ENCODE measurements at places on chromosomes 16 and 17.

DNA sequence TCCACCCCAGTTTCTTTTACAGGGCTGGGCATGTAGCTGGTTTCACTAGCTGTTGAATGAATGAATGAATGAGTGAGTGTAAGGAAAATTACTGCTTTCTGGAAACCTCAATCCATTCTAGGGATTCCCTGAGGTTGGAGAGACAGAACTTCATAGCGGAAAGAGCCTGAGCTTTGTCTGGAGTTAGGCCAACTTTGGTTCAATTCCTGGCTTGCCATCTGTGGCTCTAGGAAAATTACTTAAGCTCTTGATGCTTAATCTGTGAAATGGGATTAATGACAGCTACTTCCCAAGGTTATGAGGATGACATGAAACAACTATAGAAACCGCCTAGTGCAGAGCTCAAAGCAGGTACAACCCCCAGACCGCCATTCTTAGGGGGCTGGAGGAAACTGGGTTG lies 76.3 kb upstream of the AXIN2 start:
- DNase-seq, result no peak

DNA sequence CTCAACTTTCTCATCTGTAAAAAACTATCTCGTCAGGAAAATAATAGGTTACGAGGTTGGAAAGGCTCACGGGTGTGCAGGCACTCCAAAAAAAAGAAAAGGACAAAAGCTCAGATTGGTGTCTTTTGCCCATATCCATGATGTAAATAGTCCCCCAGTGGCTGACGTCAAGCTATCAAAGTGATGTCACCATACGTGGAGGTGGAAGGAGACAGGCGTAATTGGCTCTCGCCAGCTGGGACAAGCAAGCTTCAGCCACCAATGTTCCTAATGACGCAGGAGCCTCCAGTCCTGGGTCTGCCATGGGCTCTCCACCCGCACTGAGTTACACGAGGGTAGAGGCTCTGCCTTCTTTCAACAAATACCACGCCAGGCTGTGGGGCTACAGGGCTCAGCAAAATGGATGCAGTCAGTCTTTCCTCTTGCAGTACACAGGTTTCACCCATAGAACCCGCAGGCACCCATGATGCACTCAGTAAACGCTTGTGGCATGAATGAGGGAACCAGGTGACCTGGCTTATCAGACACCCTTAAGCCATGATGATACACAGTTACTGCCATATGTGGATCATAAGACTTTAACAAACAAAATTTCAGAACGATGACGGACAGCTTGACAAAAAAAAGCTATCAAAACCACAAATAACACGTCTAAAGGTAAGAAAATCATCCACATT lies 50.5 kb downstream of the COTL1 start:
- no peak for DNase-seq

GRCh38 chr16:6897876-6898485 lies 434.7 kb upstream of the RBFOX1 start:
- no peak for DNase-seq

- peak; percentile 42 for DNase-seq
Measured at GRCh38 chr16:4693956-4694641, 737 bp downstream of the NUDT16L1 start.

GRCh38 chr17:55742272-55743102 lies 8.4 kb upstream of the PCTP start:
- DNase-seq, result no peak

- DNase-seq, result no peak
Measured at GRCh38 chr17:71824671-71825070, 296.1 kb upstream of the SOX9 start.

- DNase-seq, result no peak
Measured at GRCh38 chr17:16515933-16516332, 23.9 kb upstream of the LRRC75A start.

DNA sequence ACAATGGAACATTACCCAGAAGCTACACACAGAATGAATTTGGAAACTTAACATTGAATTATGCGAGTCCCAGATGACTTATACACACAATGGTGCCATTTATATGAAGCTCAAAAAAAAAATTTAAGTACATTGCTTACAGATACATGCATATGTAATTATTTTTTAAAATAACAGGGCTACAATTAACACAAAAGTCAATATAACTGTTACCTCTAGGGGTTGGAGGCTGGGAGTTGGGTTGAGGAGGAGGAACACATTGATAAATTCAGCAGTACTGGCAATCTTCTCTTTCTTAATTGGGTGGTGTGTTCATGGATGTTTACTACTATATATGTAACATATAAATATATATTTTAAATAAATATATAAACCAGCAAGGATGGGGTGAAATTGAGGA lies 1.1 kb downstream of the ZNF23 start:
- DNase-seq, result no peak

GRCh38 chr17:81380666-81381518 lies 14.4 kb upstream of the BAHCC1 start:
- no peak for DNase-seq

- no peak for DNase-seq
Measured at GRCh38 chr17:42016411-42016831, 818 bp downstream of the DNAJC7 start.

GRCh38 chr16:75099738-75100602 lies 16.6 kb downstream of the LDHD start:
- DNase-seq, result no peak

GRCh38 chr16:29011112-29011511 lies 26.3 kb downstream of the LAT start:
- DNase-seq, result no peak

DNA sequence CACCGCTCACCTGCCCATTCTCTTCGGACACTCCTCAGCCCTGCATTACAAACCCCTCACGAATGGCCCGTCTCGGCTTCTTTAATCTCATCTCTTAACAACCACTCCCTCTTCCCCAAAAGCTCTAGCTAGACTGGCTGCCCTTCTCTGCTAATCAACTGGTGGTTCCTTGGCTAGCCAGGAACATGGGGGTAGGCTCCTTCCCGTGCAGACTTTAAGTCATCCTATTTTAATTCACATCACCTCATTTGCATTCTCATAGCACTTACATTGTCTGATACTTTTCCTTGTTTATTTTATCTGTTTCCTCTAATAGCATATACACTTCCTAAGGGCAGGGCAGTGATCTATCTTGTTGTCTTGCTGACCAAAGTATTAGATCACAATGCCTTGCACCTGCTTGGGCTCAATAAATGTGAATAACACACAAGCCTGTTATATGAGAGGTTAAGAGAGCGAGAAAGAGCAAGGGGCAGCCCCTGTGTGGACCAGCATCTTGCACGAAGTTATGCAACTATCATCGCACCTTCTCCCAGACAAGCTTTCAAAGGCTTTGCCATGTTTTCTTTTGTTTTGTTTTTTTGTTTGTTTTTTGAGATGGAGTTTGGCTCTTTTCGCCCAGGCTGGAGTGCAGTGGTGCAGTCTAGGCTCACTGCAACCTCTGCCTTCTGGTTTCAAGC lies 9.8 kb downstream of the TP53 start:
- DNase-seq, result no peak

- no peak for DNase-seq
Measured at GRCh38 chr16:87182759-87183158, 134.4 kb downstream of the C16orf95 start.
